ENCODE measurements at places on chromosomes 5 and 9.

DNA sequence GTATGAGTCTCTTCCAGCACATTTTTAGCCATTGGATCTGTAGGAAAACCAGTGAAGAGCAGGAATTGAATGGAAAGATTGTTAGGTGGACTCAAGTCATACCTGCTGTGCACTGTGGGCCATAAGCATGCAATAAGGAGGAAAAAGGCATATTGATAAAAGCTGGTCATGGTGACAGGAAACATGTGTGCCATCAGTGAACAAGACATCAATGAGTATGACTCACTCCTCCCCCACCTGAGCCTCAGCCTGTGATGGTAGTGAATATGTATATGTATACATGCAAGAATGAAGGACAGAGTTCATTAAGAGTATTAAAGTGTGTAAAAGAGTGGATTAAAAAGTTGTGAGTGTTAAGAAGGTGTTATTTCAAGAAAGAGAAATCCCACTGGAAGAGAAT is 164.5 kb downstream of the TMEM38B start:
- DNase-seq = no peak

DNA sequence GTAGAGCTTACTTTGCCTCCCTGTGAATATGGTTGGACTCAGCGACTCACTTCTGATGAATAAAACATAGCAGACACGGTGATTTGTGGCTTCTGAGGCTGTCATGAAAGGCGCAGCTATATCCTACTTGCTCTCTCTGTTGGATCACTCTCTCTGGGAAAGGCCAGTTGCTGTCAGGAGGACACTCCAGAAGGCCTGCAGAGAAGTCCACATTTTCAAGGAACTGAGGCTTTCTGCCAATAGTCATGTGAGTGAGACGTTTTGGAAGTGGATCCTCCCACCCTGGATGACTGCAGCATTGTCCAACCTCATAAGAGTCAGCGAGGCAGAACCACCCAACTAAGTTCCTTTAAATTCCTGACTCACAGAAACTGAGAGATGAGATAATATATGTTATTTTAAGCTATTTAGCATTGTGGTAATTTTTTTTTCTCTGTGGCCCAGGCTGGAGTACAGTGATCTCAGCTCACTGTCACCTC is 156.0 kb upstream of the MAST4 start:
- peak; percentile 48 for DNase-seq

DNA sequence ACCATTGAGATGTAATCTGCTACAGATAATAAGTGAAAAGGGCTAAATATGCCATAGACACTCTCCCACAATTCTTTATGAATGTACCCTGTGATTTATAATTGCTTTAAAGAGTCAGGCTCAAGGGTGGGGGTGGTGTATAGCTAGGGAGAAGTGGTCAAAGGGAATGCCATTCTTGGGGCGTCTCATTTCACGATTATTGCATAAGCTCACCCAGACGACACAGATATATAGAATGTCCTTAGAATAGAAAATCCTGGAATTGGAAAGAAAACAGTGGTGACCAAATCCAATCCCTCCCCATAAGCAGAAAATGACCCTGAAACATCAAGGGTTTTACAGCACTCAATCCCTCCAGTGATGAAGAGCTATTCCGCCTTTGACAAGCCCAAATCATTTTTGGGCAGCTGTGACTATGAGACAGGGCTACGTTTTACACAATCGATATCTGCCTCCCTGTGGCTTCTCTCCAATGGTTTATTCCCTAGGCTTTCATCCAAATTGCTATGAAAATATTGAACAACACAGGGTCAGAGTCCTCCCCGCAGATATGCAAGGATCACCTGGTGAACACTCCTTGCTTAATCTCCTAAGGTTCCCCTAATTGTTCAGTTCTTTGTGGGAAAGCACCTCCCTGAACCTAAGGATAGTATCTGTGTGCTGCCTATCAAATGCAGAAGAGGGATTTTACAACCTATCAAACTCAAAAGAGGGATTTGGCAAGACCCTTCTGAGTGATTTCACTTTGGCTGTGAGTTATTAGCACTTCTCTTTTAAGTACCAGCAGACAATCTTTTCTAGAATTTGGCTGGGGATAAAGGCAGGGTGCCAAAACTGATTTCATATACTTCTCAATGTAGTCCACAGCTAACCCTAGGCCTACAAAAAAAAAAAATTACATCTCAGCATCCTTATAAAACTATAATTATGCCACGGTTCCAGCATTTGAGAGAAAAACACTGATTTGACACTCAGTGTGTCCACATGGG is 144.9 kb upstream of the CDH6 start:
- no peak for DNase-seq

DNA sequence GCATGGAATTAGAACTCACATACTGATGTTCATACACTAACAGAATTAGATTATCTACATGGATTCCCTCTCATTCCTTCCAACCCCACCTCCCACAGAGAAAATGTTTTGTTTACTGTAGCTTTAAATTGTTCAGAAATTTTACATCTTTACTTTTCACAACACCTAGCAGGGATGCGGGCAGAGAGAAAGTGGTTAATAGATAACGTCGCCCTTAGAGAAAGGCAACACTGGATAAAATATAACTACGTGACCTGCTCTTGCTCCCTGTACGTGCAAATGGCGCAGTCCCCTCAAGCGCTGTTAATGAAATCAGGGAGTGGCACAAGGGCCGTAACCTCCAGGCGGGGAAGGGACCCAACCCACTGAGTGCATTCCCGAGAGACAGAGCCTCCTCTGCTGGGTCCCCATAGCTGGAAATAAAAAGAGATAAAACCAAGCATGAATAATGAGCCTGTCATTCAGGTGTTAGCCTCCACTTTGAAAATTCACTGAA is 125.3 kb upstream of the DAPK1 start:
- DNase-seq = peak; percentile 95
